ENCODE measurements at places on chromosomes 5 and 9.

DNA sequence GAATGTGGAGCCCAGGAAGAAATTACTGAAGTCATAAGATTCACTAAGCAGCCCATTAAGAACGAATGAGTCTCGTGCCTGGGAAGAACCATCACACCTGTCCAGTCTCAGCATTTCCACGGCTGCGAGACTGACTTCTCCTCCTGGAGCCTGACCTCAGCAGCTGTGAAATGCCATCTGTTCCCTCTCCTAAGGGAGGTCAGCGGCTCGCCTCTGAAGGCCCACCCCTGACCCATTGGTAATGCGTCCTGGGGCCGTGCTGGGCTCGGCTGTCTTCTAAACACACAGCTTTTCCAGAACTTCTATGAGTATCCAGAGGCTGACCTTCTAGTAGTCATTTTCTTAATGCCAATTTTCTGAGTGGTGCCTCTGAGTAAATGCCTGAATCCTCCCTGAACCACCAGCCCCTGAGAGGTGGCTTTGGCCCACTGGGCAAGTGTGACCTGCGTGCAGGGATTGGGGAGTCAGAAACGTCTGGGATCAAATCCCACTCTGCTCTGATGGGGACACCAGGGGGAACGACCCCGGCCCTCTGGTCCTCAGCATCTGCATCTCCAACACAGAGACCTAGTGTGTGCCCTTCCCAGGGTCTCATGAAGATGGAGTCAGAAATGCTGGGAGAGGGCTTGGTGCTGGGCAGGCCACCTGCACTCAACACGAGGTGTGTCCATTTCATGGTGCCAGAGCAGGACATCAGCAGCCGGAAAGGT is 5.7 kb downstream of the SLC6A3 start:
- DNase-seq = no peak

- no peak for DNase-seq
Observed at GRCh38 chr9:109906766-109907382, 126.9 kb downstream of the PALM2AKAP2 start.

DNA sequence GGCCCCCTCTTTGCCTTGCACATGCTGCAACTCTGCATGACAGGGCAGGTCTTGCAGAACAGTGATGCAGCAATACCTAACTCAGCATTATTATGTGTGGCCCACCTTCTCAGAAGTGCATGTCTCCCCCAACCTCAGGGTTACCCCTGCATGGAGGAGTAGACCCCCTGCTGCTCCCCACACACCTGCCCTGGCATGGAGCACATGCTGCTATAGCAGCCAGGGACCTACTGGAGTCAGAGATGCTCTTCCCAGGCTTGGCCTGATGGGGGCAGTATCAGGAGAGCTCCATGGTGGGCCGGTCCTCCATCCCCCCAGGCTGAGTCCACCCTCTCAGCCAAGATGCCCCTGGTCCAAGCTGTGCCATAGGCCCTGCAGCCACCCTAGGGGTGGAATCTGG is 13.2 kb upstream of the BOD1 start:
- no peak for DNase-seq

- no peak for DNase-seq
Observed at GRCh38 chr9:74478606-74479005, 18.5 kb upstream of the RORB start.

DNA sequence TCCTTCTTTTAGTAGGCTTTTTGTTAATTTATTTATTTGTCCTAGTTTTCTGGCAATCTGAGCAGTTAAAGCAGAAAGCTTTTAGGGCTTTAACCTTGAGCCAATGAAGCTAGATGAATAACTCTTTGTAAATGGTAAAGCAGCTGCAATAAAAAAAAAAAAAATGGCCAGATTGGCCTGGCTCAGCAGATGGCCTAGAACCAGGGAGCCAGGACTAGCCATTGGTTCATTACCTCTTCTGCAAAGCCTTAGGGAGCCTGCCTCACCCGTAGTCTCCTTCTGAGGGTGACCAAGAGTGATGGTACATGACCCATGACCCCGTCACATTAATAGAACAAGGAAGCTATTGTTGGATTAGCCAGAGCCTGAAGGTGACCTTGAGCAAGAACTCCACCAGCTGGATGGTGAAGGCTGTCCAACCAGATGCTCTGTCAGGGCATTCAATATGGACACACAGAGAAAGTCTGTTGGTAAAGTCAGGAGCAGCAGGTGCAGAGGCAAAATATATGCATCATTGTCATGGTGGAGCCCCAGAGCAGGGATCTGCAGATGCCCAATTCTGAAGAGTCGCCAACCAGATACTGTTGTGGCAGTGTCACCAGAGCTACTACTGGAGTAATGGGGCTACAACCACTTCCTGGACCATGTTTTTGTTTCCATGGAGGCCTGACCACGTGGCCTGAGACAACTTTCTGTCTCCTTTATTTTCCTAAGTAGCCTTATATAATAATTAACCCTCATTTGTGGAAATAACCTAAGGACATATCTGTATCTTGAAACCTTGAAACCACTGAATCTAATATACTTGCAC is 100.7 kb downstream of the MTX3 start:
- no peak for DNase-seq

GRCh38 chr9:94167376-94167890 is 83.2 kb downstream of the PTPDC1 start:
- no peak for DNase-seq

DNA sequence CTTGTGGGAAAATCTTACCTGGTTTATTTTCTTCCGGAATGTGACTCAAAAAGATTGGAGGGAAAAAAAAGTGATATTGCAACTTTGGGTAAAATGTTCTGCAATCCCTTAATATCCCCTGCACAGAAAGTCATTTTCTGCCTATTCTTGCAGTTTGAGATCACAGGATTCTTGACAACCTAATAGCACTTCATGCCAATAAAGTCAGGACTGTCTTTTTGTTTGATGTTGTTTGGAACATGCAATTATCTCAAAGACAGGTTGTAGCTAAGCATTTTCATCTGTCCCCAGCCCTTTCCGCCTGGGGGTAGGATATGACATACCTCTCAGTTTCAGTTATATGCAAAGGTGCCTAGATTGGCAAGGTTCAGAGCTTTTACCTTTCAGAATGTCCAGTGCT is 63.9 kb downstream of the ALDH1A1 start:
- no peak for DNase-seq

DNA sequence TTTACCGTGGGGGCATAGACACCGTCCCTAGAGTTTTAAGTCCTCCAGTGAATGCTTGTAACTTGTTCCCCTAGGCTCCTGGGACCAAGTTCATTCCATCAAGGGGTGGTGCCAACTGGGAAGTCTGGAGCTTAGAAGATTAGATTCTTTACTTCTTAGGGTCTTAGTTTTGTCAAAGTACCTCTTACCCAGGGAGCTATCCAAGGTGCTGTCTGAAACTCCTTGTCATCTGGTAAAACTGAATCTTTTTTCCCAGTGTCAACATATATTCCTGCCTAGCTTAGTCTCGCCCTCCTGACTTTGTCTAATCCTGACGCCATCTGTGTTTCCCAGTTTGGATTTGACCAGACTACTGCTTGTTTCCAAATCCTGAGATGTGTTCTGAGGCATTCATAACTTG is 41.6 kb downstream of the MAMDC2 start:
- no peak for DNase-seq

- DNase-seq = no peak
Observed at GRCh38 chr5:33641744-33642505, 201.2 kb downstream of the TARS1 start.
